T-helper 17 cell (primary cell): ENCODE measurements at places on chromosomes 4 and X.

GRCh38 chr4:85829276-85830051 lies 354.5 kb downstream of the ARHGAP24 start:
- no peaks in the 10 kb centered on the region for H3K4me1 ChIP-seq
- H3K36me3 ChIP-seq, result no peaks in the 10 kb centered on the region
- no peak overlapping the region for H3K4me3 ChIP-seq
- DNase-seq, result no peak
- H3K27ac ChIP-seq, result no peak overlapping the region

GRCh38 chrX:50698944-50699343 lies 115.0 kb downstream of the SHROOM4 start:
- H3K36me3 ChIP-seq, result no peaks in the 10 kb centered on the region
- peaks cover 44% of the 10 kb centered on the region for H3K27me3 ChIP-seq
- DNase-seq, result no peak
- H3K4me3 ChIP-seq, result no peak overlapping the region

- H3K27me3 ChIP-seq, result no peaks in the 10 kb centered on the region
- DNase-seq, result no peak
- H3K27ac ChIP-seq, result no peak overlapping the region
Observed at GRCh38 chr4:137703195-137703594, 170.9 kb upstream of the PCDH18 start.

DNA sequence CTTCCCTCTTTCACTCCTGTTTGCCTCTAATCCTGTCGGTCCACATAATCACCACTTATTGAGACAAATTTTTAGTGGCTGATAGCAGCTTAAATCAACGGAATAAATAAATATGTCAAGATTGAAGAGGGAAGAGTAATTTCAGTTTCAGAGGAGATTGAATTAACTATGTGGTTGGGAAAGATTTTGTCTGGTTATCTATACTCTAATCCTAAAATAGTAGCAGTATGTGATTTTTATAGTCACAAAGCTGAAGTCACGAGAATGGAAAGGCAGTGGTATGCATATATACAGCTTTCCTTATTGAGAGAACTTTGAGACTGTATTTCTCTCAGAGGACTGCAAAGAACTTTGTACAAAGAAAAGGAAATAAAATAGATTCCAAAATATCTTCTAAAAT lies 493.3 kb downstream of the FAT4 start:
- H3K36me3 ChIP-seq, result no peaks in the 10 kb centered on the region
- H3K4me3 ChIP-seq, result no peak overlapping the region
- no peaks in the 10 kb centered on the region for H3K27me3 ChIP-seq
- H3K27ac ChIP-seq, result no peak overlapping the region
- H3K4me1 ChIP-seq, result no peaks in the 10 kb centered on the region

GRCh38 chr4:96035727-96036126 lies 195.8 kb downstream of the PDHA2 start:
- H3K27me3 ChIP-seq, result no peaks in the 10 kb centered on the region
- H3K27ac ChIP-seq, result no peak overlapping the region
- DNase-seq, result no peak
- H3K36me3 ChIP-seq, result no peaks in the 10 kb centered on the region
- no peaks in the 10 kb centered on the region for H3K4me1 ChIP-seq
